ENCODE measurements at places on chromosomes 12 and 14.

- DNase-seq, result no peak
These were observed 98.6 kb downstream of the CACNA1C start for GRCh38 chr12:2151391-2151790.

GRCh38 chr14:103155010-103155409 lies 31.7 kb downstream of the TNFAIP2 start:
- no peak for DNase-seq

DNA sequence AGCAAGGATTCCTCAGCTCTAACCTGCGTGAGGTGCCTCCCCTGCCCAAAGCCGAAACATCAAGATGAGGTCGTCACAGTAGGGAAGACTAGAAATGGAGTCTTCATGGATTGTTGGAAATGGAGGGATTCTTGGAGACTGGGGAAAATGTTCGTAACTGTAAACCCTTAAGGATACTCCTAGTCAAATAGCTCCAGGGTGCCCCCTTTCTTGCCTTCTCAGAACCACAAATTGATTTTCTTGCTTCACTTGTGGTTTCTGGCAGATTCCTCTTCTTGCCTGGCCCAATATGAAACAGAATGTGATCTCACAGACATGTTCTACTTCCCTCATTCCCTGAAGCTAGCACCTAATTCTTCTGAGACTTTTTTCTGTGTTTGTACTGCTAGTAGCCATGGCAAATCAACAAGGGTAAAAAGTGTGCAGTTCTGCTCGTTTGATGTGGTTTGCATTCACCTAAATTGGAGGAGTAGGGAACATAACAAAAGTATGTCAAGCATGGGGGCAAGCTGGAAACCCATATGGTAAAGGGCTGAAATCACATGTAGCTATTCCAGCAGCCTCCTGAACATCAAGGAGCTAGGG lies 332.0 kb downstream of the PAWR start:
- no peak for DNase-seq

DNA sequence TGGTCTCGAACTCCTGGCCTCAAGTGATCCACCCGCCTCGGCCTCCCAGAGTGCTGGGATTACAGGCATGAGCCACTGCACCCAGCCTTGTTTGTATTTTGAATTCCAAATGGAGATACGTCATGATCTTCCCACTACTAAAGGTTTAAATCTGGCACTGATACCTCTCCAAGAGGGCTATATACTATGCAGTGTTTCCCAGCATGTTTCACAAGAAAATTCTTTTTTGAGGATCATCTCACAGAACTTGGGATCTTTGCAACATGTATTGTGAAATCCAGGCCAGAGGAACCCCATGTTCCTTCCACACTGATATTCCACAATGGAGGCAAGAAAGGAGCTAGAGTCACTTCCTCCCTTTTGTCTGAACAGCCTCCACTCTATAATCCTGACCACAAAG lies 112.7 kb downstream of the NT5DC3 start:
- no peak for DNase-seq

DNA sequence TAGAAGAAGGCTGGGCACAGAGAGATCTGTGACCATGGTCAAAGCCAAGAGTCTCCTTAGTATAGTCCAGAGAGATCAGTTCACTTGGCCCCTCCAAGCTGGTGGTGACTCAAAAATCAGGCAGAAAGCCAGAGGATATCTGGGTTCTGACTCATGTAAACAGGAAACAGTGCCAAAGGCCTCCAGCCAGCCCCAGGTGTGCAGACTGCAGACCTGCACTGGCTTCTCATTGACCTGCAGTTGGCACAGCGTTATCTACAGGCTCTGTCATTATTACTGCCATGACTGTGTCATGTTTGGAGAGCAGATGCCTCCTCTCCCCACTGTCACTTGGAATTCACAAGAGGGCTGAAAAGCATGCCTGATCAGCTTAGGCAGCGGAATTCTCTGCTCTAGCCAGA lies 295.7 kb upstream of the PRKD1 start:
- DNase-seq, result no peak

- peak; percentile 23 for DNase-seq
These were observed 4.8 kb downstream of the SLC8A3 start for GRCh38 chr14:70183991-70184390.

GRCh38 chr12:22535478-22535877 lies 8.9 kb downstream of the C2CD5 start:
- no peak for DNase-seq

DNA sequence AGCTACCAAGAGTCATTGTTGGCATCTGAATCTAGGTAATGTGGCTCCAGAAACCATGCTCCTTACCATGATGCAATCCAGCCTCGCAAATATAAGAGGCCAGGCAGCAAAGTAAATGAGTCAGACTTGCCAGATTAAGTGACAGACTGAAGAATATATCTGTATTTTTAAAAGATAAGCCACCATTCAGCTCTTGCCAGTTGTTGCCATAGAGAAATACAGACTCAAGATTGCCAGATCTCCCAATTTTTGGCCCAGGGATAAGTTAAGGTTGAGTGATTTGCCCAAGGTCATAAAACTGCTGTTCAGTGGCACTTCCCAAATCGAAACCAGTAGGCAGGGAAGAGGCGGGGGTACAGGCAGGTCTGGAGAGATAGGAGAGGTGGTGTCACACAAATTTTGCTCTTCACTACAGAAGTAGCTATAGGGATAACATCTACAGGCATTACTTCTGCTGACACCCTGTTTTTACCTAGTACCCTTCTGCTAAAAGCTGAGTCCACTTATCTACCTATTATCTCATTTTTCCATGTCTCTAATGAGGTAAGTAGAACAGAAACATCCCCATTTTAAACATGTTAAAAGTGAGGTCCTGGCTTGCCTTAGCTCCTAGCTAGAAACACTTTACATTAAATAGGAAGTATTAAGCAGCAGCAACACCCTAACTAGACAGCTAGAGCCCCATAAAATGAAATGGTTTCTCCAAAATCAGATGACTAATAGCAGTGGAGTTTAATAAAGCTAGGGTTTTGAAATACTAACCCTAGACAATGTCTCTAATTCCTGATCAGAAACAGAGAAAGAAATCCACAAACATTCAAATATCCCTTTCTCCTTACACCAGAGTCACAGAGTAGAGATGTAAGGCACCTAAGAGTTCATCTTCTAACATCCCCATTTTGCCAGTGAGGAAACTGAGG lies 19.5 kb downstream of the DCAF5 start:
- DNase-seq, result no peak

DNA sequence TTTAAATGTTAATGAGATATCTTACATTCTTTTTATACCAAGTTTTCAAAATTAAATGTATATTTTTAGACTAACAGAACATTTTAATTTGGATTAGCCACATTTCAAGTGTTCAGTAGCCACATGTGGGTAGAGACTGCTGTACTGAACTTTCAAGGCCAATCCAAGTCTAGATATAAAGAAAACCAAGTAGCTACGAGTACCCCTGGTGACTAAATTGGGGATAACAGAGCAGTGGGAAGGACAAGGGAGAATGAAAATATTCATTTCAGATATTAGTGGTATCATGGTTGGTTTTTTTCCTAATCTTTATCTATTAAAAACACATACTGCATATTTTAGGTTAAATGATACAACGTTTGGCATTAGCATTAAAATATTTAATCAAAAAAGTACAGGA lies 69.4 kb upstream of the RHOJ start:
- no peak for DNase-seq

GRCh38 chr12:12892681-12893141 lies 1.3 kb downstream of the GPRC5A start:
- no peak for DNase-seq

GRCh38 chr12:81141217-81141616 lies 63.3 kb downstream of the ACSS3 start:
- no peak for DNase-seq

- no peak for DNase-seq
These were observed 3.3 kb downstream of the MTA1 start for GRCh38 chr14:105422695-105423487.

GRCh38 chr12:113900716-113901115 lies 65.4 kb downstream of the RBM19 start:
- no peak for DNase-seq

- DNase-seq, result no peak
These were observed 45.8 kb downstream of the SSH1 start for GRCh38 chr12:108811411-108812180.

DNA sequence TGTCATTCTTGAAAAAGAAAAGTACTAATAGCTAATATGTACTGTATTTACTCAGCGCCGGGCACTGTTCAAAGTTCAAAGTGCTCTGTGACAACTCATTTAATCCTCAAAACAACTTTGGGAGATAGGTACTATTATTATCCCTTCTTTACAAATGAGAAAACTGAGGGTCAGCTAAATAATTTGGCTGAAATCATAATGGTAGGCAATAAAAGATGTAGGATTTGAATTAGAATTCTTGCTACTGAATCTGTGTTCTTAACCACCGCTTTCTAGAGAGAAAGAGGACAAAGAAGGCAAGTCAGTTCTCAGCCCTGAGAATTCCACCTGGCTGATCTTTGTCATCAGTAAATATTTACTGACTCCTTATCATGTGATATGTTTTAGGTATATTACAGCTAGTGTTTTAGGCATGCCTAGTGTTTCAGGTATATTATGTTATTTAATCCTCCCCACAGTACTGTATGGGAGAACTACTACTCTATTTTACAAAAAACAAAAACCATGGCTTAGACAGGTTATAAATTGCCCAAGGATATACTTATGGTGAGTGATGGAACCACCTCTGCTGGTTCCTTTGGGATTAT lies 205.7 kb upstream of the GZMB start:
- no peak for DNase-seq

DNA sequence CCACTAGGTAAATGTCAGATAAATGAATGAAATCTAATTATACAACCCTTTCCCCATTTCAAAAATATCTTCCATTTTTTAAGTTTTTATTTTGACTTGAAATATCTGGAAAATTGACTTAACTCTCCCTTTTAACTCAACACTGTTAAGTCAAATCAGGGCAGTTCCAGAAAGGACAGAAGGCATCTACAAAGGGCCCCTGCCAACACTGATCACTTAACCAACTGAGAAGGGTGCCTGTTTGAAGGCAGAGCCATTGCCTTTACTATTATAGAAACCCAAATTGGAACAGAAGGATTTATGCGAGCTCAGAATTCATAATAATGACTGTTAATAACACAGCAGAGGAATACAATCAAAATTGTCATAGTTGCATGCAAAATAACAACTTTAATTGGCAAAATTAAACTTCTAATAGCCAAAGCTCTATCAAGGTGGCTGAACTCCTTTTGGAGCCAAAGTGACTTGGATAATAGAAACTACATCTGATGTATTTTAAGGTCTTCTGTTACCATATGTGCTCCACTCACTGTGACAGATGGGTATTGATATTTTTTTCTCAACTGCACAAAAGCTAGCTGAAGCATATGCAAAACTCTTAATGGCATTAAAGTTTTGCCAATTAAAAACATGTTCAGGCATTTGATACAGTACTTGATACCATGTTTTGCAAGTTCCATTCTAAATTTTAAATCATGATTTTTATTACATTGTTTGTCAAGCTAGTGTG lies 383.8 kb downstream of the NOVA1 start:
- DNase-seq, result no peak

GRCh38 chr14:49449749-49450148 lies 136.4 kb downstream of the RPS29 start:
- no peak for DNase-seq

DNA sequence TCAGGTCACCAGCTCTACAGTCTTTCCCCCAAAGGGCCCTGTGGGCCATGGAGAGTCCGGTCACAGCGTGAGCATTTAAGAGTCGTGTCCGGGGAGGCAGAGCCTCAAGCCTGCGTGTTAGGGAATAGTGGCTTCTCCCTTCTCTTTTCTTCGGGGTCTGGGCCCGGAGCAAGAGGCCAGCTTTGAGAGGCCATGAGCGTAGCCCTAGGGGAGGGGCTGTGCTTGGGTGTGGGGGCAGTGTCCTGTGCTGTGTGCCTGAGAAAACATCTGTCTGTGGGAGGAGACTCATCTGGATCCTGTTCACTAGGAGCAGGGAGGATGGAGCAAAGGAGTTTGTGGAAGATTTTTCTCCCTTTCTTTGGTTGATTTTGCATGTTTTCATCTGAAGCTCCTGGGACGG lies 5.3 kb downstream of the LRP1-AS start:
- DNase-seq, result no peak

- no peak for DNase-seq
These were observed 7.2 kb upstream of the SPRYD3 start for GRCh38 chr12:53086361-53086760.

- DNase-seq, result no peak
These were observed 12.5 kb upstream of the SAMD4A start for GRCh38 chr14:54554401-54554800.

DNA sequence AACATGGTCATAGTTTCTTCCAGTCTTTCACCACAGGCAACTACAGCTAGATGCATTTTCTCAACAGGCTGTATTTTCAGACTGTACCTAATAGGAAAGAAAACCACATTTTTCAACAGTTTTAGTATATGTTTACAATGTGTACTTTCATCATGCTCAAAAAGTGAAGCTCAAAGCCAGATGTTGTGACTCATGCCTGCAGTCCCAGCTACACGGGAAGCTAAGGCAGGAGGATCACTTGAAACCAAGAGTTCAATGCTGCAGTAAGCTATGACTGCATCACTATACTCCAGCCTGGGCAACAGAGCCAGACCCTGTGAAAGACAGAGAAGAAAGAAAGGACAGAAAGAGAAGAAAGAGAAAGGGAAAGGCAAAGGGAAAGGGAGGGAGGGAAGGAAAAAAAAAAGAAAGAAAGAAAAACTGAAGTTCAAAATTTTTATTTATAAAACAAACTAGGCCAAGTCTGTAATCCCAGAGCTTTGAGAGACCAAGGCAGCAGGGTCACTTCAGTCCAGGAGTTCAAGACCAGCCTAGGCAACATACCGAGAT lies 25.5 kb downstream of the GXYLT1 start:
- DNase-seq, result no peak

GRCh38 chr12:95096852-95097251 lies 23.4 kb upstream of the NR2C1 start:
- no peak for DNase-seq

GRCh38 chr14:104333646-104334423 lies 195.4 kb downstream of the KIF26A start:
- DNase-seq, result no peak

GRCh38 chr12:128408669-128409068 lies 141.7 kb downstream of the TMEM132C start:
- DNase-seq, result no peak

GRCh38 chr12:15584366-15585041 lies 204.7 kb downstream of the EPS8 start:
- DNase-seq, result no peak

GRCh38 chr12:15274561-15274967 lies 47.7 kb upstream of the PTPRO start:
- DNase-seq, result no peak

GRCh38 chr14:55449116-55449515 lies 8.7 kb upstream of the TBPL2 start:
- DNase-seq, result no peak

DNA sequence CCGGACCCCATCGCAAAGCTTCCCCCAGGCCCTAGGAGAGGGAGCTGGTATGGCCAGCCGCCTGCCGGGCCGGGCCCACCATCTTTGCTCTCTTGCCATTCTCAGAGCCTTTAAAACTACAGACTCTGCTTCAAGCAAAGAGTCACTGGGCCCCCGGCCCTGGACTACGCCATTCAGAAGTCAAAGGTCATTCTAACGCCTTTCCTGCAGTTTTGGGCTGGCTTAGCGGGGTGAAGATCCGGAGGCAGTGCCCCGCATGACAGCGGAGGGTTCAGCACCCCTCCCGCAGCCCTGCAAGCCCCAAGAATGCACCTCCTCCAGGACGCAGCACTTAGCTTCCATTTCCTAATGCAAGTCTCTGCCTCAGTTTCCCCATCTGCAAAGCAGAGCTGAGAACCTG lies 38.3 kb upstream of the MEG3 start:
- DNase-seq, result no peak

Measured in GM06990 (cell line).